ENCODE measurements at places on chromosomes 2 and 18.

DNA sequence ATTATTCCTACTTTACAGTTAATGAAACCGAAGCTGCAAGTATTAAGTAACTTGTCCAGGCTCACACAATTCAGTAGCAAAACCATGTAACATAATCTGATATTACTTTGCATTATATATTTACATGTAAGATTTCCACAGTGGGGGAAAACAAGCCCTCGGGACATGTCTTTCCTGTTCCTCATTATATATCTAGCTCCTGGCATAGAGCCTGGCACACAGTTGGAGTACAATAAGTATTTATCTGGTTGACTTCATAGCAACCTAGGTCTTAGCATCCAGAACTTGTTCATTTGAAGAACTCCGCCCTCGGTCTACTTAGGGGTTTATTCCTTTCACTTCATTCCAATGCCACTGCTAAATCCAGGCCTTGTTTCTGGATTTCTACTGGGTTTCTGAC is 1.6 kb upstream of the RBM45 start:
- DNase-seq, result no peak

DNA sequence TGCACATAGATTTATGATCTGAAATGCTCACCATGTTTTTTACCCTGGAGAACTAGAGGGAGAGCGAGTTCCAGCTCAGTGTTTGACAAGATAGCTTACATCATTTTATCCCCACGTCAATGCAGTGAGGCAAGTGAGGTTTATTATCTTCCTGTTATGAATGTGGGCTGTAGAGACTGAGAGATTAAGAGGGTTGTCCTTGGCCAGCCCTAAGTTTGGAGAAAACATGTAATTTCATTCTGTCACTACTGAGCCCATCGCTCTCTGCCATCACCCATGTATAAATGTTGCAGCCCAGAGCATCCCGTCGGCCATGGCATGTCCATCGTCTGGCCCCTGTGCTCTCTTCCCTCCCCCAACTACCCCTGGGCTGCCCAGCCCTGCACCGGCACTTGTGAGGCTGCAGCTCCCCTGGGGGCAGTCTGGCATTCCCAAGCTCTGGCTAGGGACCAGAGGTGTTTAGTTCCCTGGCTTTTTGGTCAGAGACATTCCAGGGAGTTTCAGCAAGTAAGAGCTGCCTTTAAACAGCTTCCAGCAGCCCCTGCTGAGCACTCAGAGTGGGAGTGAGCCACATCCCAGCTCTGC is 136.7 kb downstream of the ANTXR1 start:
- DNase-seq, result peak; percentile 93

GRCh38 chr2:138455691-138456090 is 45.9 kb upstream of the SPOPL start:
- DNase-seq, result no peak

DNA sequence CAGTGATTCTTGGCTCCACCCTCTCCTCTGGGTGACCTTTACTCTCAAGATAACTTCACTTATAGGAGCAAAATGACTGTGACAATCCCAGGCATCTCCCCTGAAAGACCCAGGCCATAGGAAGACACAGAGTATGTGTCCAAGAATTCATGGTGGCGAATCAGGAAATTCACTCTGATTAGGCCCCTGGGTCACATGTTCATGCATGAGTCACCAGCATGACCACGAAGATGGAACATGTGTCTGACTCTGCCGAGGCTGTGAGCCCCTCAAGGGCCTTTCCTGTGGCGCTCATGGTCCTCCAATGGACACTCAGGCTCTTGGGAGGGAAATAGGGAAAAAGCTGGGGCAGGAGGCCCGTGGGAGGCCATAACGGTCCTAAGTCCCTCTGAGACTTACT is 74.0 kb upstream of the TEX51 start:
- DNase-seq, result no peak

- no peak for DNase-seq
Observed at GRCh38 chr2:128416806-128417205, 98.1 kb upstream of the HS6ST1 start.

DNA sequence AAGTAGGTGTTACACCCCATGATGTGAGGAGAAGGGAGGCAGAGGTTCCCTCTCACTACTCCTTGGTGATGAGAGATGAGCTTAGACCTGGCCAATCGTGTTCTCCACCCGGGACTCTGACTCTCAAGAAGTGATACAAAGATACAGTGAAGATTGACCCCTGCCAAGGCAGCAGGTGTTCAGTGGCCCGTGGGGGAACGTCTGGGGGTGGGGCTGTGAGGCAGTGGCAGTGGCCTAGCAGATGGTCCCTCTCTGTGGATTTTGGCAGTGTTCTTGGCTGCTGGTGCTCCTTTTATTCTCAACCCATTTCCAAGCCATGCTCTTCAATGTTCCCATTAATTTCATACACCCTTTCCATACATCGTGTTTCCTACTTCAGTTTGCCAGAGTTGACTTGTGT is 120.4 kb upstream of the NEDD4L start:
- DNase-seq, result no peak

GRCh38 chr2:116200086-116200485 is 1614.4 kb upstream of the DDX18 start:
- no peak for DNase-seq

GRCh38 chr2:207258263-207258991 is 92.7 kb upstream of the KLF7 start:
- DNase-seq, result peak; percentile 99
